RKO (cell line): ENCODE measurements at places on chromosomes 13 and 19.

DNA sequence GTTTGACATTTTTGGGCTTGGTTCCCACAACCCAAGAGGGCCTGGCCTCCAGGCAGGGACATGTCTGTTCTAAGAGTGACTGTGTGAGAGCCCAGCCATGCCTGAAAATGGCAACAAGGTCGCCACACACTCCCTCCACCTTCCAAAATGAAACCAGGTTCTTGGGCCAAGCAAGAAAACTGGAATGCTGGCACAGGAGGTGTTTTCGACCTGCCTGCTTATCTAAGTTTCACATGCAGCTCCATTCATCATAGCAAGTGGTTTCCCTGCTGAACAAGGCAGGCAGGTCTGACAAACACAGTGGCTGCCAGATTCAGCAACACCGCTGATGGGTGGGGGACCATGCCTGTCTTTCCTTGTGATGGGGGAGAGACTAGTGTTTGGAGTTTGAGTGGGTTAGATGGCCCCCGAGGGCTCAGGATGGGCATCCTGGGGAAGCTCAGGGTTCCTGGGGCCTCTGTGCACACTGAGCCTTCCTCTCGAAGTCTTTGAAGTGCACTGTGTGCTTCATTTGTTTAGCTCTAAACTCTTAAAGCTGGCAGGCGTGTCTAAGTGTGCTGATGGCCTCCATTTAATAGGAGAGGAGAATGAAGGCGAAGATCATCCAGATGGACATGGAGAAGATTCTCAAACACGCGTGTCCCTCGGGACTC, 17.9 kb upstream of the GAS6 start:
- no peak for DNase-seq

- DNase-seq: peak; percentile 50
Observed at GRCh38 chr13:21637296-21637695, 33.3 kb upstream of the MICU2 start.

- DNase-seq: no peak
Observed at GRCh38 chr13:83117046-83117445, 765.2 kb downstream of the SLITRK1 start.

DNA sequence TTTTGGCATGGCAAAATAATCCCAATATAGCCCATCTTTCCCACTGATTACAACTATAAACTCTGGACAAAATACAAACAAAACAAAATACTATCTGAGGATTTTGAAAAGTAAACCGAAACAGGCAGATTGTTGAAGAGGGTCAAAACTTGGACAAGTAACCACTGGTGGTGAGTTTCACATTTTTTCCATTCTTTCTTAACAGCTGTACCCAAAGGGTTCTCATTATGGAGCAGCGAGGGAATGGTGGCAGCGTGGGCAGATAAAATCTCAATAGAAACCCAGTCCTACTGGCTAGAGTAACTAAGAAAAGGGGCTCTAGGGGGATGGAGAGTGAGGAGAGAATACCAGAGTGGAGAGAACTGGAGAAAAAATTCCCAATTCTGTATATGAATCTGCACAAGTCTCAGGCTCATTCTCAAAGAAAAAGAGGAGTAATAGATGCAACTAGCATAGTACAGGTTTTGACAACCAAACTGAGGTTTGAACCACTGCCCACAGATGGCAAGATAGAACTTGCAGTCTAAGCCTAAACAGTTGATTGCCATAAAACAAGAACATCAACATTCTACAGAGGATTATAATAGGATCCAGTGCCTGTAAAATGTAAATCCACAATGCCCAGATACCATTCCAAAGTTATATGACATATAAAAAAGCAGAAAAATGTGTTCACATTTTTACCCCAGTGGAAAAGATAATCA, 284.5 kb downstream of the KCNRG start:
- no peak for DNase-seq

DNA sequence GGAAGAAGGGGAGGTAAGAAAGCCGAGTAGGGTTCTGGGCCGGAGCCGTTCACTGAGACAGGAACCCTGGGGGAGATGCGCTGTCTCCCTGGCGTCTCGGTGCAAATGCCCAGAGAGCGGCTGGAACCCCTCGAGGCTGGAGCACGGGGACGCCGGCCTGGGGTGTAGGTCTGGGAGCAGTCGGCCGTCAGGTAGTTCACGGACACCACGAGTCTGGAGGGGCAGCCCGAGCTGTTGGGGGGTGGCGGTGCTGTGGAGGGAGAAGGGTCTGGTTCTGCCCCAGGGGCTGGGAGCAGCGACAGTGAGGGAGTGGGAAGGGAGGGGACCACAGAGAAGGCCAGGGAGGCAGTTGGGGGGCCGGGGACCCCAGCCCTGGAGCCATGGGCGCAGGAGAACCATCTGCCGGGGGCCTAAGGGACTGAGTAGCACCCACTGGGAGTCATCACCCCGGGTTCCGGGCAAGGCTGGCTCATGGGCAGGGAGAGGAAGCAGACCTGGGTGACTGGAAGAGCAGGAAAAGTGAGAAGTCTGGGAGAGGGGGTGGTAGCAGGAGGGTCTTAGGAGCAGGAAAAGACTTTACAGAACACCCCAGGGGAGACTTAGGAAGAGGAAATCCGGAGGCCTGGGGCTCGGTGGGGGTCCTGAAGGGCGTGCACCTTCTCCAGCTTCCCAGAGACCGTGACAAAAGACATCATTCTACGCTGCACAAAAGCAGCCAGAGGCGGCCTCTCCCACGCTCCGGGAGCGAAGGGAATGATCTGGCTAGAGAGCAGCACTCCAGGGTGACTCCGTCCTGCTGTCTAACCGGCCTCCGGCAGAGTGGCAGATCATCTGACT, 173.1 kb upstream of the SOX1 start:
- no peak for DNase-seq

DNA sequence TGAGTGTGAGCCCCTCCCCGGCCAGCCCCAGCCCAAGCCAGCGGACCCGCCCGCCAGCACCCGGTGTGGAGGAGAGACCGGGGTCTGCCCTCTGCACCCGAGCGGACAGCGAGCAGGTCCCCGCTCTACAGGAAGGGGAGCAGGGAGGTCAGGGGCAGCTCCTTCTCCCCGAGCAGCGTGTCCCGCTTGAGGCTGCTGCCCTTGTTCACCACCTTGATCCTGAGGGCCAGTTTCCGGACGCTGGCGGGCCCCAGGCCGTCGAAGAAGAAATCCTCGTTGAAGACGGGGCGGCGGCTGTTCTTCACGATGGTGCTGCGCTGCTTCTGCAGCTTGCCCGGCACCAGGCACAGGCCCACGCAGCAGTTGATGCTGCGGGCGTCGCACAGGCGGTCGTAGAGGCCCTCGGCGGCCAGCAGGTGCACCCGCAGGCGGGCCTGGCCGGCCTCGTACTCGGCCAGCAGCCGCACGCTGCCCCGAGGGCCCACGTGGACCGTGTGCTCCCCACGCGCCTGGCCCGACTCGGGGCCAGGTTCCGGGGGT, 1.9 kb downstream of the C2CD4C start:
- no peak for DNase-seq

DNA sequence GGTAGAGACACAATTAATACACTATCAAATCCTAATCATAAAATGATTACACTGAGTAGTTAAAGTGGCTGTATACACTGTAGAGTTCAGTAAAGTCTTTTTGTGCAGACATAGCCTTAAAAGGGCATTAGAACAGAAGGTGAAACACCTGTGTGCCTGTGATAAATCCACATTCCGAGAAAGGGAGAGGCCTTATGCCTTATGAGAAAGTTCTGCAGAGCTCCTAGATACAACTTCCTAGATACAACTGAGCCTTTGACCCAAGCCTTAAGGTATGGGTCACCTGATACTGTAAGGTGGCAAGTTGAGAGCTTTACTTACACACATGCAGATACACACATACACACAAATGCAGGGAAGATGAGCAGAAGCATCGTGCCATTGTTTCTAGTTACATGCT, 6.3 kb downstream of the SERP2 start:
- no peak for DNase-seq

DNA sequence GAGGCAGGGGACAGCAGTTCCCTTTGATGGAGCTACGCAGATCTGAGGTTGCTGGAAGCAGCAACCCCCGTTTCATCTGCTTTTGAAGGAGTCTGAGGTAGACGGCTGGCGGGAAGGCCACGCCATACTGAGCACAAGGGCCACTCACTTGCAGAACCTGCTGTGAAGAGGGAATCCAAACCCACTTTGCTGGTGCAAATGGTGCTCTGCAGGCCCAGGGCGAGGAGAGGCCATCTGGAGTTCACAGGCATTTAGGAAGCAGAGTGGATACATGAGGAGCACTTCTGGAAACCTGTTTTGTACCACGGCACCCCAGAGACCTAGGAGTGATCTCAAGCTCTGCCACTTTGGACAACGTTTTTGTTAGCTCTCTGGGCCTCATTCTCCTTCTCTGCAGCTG, 227.8 kb downstream of the UQCRFS1 start:
- no peak for DNase-seq

DNA sequence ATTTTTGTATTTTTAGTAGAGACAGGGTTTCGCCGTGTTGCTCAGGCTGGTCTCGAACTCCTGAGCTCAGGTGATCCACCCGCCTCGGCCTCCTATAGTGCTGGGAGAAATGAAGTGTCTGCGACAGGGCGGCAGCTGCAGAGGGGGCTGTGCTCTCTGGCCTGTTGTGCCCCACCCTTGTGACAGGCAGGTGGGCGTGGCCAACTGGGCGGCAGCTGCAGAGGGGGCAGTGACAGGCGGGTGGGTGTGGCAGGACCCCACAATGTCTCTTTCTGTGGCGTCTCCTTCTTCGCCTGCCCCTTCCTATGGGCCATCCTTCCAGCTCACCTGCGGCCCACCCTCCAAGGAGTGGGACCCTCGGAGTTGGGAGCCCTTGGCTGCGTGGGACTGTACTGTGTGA, 11.8 kb downstream of the STK11 start:
- no peak for DNase-seq

- peak; percentile 39 for DNase-seq
Observed at GRCh38 chr19:27966390-27966816, 1246.5 kb downstream of the UQCRFS1 start.

DNA sequence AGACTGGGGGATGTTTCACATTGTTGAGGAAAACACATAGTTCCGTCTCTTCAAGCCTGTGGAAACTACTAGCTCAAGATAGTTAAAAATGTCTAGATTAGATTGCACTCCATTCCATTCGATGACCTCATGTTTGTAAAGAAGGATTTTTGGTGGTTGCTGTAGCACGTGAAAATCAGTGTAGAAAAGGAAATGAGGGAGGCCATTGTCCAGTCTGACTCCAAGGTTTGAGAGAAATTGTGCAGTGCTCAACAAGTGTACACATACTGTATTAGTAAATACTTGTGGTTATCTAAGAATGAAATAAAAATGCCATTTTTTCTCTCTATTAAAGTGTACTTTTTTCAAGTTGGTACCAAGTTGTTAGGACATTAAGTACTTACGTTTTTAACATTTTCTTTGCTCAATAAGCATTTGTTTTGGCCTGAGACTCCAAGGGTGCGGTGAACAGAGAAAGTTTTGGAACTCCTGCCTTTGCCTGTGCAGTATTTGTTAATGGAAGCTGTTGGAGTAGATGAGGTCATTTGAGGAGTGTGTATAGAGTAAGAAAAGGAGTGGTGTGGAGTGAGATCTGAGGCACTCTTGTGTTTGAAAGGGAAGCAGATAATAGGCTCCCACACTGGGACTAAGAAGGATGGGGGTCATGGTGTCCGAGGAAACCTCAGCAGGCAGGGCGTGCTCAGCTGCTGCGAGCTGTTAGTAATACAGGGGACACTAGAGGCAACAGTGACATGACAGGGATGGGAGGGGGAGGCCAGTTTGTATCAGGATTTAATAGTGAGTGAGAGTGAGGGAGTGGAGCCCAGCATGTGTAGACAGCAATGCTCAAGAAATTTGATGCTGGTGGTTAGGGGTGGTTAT, 4.4 kb downstream of the WASF3 start:
- DNase-seq: no peak

- no peak for DNase-seq
Observed at GRCh38 chr13:90477216-90477615, 870.3 kb upstream of the MIR17HG start.

- DNase-seq: peak; percentile 79
Observed at GRCh38 chr19:3721131-3721886, 13.1 kb downstream of the TJP3 start.

GRCh38 chr13:44307844-44308243, 65.8 kb upstream of the SERP2 start:
- no peak for DNase-seq

DNA sequence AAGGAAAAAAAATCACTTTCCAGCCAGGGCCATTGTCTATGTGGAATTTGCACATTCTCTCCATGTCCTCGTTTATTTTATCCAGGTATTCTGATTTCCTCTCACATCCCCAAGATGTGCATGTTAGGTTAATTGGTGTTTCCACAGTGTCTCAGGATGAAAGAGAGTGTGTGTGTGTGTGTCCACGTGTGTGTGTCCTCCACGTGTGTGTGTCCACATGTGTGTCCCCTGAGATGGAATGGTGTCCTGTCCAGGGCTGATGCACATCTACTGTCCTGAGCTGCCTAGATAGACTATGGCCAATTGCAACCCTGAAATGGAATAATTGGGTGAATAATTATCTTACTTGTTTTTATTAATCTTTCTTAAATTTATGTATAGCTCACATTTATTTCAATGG, 2436.5 kb downstream of the PCDH9 start:
- no peak for DNase-seq

- DNase-seq: no peak
Observed at GRCh38 chr13:49840266-49840665, 47.8 kb upstream of the KPNA3 start.

GRCh38 chr13:66574606-66575005, 655.5 kb downstream of the PCDH9 start:
- no peak for DNase-seq

DNA sequence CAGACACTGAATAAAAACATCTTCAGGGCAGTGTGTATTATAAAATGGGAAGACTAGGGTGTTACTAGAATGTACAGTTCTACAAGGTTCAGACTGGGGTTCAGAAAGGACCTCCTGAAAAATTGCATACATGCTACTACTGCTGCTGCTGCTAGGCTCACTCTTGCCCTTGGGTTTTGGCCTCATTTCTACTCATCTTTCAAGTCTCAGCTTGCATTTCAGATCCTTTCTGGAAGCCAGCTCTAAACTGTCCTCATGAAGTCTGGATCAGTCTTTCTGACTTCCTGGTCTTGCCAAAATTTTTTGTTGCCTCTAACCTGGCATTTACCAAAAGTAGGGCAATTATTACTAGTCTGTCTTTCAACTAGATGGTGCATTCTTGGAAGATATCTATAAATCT, 393.3 kb downstream of the DIAPH3 start:
- DNase-seq: no peak

- DNase-seq: no peak
Observed at GRCh38 chr13:29193083-29193482, 372.9 kb downstream of the MTUS2 start.

DNA sequence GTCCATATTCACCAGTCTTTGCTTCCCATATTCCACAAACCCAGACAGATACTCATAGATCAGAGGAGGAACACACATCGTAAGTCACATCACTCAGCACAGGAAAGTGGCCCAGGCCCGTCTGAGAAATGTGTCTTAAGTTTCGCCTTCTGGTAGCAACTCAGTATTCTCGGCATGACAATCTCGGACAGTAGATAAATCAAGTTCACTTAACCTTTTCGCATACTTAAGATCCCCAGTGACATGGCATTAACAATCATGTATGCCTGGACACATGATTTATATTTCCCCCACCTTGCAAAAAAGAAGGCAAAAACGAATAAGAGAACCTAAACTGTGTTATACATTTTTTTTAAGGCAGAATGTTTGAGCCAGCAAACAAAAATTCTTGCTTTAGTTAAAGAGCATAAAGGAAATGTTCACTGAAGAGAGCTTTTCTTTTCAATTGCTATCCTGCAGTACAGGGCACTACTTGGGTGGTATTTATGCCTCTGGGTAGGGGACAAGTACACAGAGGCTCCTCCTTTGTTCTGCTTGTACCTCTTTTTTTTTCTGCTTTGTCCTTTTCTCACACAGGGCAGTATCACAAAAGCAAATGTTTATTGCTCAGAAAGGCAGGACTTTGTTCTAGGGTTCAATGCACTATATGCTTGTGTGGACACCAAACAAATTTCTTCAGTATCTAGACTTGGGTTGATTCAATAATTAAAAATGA, 360.6 kb downstream of the TDRD3 start:
- no peak for DNase-seq
